ENCODE measurements at places on chromosomes 3 and 15. TPM values are rescaled to one million over a fixed set of nuclear protein-coding genes. Genes with fewer than 3 reads are reported as not detected.

Gene IL20RB
- total RNA-seq, result 0.41 TPM

Gene SUCNR1
- total RNA-seq, result 1.1 TPM

Gene ZNF710
- total RNA-seq, result 5.2 TPM

DNA sequence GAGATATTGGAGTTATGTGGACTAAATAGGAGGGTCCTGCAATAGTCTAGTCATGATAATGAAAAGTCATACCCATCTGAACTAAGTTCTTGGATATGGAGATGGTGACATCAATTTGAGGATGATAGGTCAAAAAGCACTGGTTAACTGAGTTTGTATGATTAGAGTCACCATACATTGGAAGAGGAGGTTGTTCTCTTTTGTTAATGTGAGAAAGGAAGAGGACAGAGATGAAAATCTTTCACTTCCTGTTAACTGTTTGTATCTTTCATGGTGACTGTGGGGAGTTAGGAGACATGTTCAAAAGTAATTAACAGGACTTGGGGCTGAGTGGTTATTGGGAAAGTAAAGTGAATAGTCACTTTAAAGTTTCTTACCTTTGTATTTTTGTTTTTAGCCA lies 11.1 kb downstream of the TMEM62 start:
- H3K4me3 ChIP-seq, result no peak overlapping the region
- H3K27ac ChIP-seq, result no peak overlapping the region
- H3K27me3 ChIP-seq, result no peaks in the 10 kb centered on the region
- H3K4me1 ChIP-seq, result no peaks in the 10 kb centered on the region
- no peak for DNase-seq
- peaks cover 29% of the 10 kb centered on the region for H3K36me3 ChIP-seq

DNA sequence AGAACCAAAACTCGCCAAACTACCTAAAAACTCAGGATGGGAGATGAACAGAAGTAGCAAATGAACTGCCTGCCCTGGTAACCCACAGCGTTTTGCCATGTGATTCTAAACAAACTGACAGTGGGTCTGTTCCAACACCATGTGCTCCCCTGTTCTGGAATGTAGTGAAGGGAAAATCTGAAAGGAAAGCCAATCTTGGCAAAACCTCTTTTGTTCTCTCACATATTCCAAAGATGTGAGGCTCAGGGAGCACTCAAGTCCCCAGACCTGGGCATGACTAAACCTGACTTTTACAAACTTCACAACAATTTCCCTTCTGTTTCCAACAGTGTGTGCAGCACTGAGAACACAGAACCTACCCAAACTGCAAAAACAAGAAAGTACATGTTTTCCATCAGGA lies 116.1 kb downstream of the IMPG2 start:
- no peak overlapping the region for H3K4me3 ChIP-seq
- H3K27ac ChIP-seq, result no peak overlapping the region
- no peak for DNase-seq
- H3K27me3 ChIP-seq, result no peaks in the 10 kb centered on the region
- no peaks in the 10 kb centered on the region for H3K4me1 ChIP-seq

DNA sequence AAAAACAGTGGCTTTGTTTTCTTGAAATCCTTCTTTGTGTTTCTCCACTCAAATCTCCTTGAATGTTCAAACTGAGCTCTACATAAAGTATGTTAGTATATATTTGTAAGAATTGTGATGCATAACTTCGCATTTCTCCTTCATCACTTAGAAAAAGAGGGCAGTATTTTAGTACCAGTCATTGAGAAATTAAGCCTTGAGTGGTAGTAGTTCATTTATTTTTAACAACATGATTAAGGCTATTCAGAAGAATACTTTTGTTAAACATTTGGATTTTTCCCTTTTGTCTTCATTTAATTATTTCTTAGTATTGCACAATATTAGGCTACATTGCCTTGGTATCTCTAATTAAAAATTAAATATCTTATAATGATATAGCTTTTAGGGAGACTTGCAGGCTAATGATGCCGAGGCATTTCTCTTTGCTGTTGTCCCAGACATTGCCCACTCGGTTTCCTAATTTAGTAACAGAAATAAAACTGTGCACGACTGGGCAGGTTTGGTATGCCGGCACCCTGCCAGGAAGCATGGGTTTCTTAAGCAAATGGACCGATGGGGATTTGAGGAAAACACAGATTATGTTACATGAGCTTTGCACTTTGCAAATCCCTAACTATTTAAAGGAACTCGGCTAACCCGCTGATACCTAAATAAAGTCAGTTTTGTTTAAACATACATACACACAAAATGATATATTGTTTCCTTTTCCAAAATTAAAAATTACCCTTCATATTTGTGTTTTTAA lies 54.7 kb downstream of the LRRC28 start:
- H3K27ac ChIP-seq, result peak overlapping the region; percentile 35
- no peak overlapping the region for H3K4me3 ChIP-seq
- no peaks in the 10 kb centered on the region for H3K27me3 ChIP-seq
- H3K4me1 ChIP-seq, result peaks cover 16% of the 10 kb centered on the region

GRCh38 chr3:56903231-56903782 lies 101.6 kb upstream of the ARHGEF3 start:
- no peak for DNase-seq
- no peaks in the 10 kb centered on the region for H3K4me1 ChIP-seq
- no peak overlapping the region for H3K27ac ChIP-seq

GRCh38 chr15:51864408-51865056 lies 35.1 kb downstream of the TMOD3 start:
- DNase-seq, result no peak
- no peaks in the 10 kb centered on the region for H3K4me1 ChIP-seq
- no peak overlapping the region for H3K4me3 ChIP-seq

GRCh38 chr15:92899948-92900730 lies at the start of gene CHD2:
Gene CHD2 (plus strand): TSS chr15:92900324. CDS start chr15:92901238, 914 bp downstream.
- no peaks in the 10 kb centered on the region for H3K27me3 ChIP-seq
- DNase-seq, result peak; percentile 75
- H3K4me1 ChIP-seq, result no peaks in the 10 kb centered on the region
- peak within 1 kb of the TSS; percentile 97 for H3K27ac ChIP-seq

GRCh38 chr3:189502676-189503257 lies 128.4 kb upstream of the TP63 start:
- H3K27ac ChIP-seq, result no peak overlapping the region
- H3K36me3 ChIP-seq, result no peaks in the 10 kb centered on the region
- no peaks in the 10 kb centered on the region for H3K4me1 ChIP-seq

GRCh38 chr3:134312072-134312872 lies 61.6 kb upstream of the RYK start:
- peak; percentile 60 for DNase-seq
- H3K4me1 ChIP-seq, result peaks cover 60% of the 10 kb centered on the region
- peak overlapping the region; percentile 88 for H3K27ac ChIP-seq

GRCh38 chr15:83869341-83869740 lies 215.4 kb downstream of the ADAMTSL3 start:
- no peak overlapping the region for H3K4me3 ChIP-seq
- H3K4me1 ChIP-seq, result no peaks in the 10 kb centered on the region
- no peak for DNase-seq
- H3K36me3 ChIP-seq, result peaks cover 5% of the 10 kb centered on the region

DNA sequence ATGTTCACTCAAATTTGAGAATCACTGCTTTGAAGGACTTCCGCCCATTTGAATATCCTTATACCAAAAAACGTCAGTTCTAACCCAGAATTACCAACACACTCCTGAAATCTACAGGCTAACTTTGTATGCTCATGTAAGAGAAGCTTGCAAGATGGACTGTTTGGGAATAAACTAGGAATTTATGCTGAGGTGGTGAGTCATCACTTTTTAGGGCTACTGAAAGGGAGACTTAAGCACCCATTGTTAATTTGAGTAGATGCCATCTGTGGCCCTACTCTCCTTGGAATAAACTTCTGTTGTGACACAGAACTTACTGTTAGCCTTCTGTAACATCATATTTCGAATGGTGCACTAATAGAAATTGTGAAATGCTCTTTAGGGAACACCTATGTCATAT lies 74.6 kb downstream of the FGF12 start:
- no peaks in the 10 kb centered on the region for H3K27me3 ChIP-seq
- H3K4me1 ChIP-seq, result no peaks in the 10 kb centered on the region
- no peak overlapping the region for H3K4me3 ChIP-seq
- no peak for DNase-seq
- H3K36me3 ChIP-seq, result no peaks in the 10 kb centered on the region

DNA sequence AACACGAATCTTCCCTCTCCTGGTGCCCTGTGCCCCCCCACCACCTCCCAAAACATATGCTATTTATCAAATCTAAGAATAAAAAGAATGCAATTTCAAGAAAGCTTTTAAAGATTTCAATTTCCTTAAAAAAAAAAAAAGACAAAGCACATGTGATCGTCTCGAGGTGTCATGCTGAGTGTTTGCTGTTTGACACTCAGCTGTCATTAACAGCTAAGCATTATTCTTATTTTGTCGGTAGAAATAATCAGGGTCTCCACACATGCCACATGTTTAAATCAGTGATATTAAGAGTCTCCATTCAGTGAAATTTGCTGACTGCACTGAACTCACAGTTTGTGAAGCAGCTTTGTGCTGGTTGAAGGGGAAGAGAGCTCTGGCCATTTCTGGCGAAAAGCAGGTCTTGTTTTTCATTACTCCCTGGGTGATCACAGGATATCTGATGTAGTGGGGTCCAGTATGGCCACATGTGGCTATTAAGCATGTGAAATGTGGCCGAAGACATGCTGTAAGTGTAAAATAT lies 281.8 kb downstream of the SATB1 start:
- no peak overlapping the region for H3K4me3 ChIP-seq
- no peaks in the 10 kb centered on the region for H3K36me3 ChIP-seq
- DNase-seq, result no peak
- H3K27me3 ChIP-seq, result no peaks in the 10 kb centered on the region

- H3K36me3 ChIP-seq, result no peaks in the 10 kb centered on the region
- no peak overlapping the region for H3K27ac ChIP-seq
- no peaks in the 10 kb centered on the region for H3K27me3 ChIP-seq
- no peaks in the 10 kb centered on the region for H3K4me1 ChIP-seq
- no peak for DNase-seq
- H3K4me3 ChIP-seq, result no peak overlapping the region
Measured at GRCh38 chr3:68787106-68787626, 145.2 kb downstream of the TAFA4 start.

- H3K27me3 ChIP-seq, result no peaks in the 10 kb centered on the region
- no peak overlapping the region for H3K4me3 ChIP-seq
- DNase-seq, result no peak
- H3K27ac ChIP-seq, result no peak overlapping the region
- no peaks in the 10 kb centered on the region for H3K4me1 ChIP-seq
- H3K36me3 ChIP-seq, result no peaks in the 10 kb centered on the region
Measured at GRCh38 chr3:12237912-12238650, 50.8 kb upstream of the PPARG start.

DNA sequence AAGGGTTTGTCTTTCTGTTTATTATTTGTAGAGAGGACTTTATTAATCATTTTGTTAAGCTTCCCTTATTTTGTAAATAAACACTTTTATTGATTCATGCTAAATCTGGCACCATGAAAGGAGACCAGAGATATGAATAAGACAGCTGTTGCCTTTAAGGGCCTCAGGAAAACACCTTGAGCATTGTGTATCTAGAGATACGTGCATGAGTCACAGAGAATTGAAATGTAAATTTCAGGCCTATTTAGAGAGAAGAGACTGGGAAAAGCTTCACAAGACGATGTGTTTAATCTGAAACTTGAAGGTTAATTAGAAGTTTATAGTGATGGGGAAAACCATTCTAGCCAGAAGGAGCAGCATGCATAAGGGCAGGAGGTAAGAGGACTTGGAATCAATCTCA lies 28.6 kb upstream of the UTS2B start:
- no peak for DNase-seq
- H3K27ac ChIP-seq, result no peak overlapping the region
- peaks cover 44% of the 10 kb centered on the region for H3K36me3 ChIP-seq
- no peak overlapping the region for H3K4me3 ChIP-seq

DNA sequence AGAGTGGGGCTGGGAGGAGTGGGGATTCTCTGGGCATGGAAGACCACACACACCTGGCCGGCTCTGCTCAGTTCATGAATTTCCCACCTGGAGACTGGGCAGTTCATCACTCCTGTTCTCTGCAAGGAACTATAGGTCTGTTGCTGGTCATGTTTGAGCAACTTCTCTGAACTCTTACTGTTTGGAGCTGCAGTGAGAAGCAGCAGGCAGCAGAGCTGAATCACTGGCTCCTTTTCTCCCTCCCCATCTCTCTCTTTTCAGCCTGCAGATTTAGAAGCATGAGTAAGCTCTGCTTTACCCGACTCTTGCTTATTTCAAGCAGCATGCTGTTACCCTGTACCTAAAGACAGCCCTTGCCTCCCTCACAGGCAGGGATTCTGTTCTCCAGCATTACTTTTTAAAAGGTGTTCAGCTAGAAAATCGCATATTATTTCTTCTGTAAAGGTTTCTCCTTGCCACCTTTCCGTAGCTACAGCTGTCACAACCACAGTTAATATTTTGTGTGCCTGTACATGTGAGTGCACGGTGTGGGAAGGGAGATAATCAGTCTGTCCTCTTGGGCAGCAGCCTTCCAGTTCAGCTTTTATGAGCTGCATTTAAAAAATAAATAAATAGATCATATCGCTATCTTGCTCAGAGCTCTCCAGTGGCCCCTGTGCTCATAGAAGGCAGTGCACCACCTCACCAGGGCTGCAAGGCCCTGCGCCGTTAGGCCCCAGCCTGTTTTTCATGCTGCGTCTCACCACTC lies 131.6 kb downstream of the CHCHD6 start:
- no peak overlapping the region for H3K27ac ChIP-seq
- no peaks in the 10 kb centered on the region for H3K36me3 ChIP-seq
- peak; percentile 42 for DNase-seq
- no peaks in the 10 kb centered on the region for H3K27me3 ChIP-seq
